Thoracic aorta (tissue), 2 donors: ENCODE measurements at places on chromosomes 4 and X. TPM values are rescaled to one million over a fixed set of nuclear protein-coding genes. Genes with fewer than 3 reads are reported as not detected.
A peak's percentile ranks its signal among the peaks of the same experiment; 100 is the strongest.

GRCh38 chr4:38667085-38667893 lies 3.3 kb downstream of the KLF3 start:
- peak; percentile 74 for DNase-seq

GRCh38 chr4:157043131-157043530 lies 32.8 kb upstream of the GLRB start:
- no peak for DNase-seq

DNA sequence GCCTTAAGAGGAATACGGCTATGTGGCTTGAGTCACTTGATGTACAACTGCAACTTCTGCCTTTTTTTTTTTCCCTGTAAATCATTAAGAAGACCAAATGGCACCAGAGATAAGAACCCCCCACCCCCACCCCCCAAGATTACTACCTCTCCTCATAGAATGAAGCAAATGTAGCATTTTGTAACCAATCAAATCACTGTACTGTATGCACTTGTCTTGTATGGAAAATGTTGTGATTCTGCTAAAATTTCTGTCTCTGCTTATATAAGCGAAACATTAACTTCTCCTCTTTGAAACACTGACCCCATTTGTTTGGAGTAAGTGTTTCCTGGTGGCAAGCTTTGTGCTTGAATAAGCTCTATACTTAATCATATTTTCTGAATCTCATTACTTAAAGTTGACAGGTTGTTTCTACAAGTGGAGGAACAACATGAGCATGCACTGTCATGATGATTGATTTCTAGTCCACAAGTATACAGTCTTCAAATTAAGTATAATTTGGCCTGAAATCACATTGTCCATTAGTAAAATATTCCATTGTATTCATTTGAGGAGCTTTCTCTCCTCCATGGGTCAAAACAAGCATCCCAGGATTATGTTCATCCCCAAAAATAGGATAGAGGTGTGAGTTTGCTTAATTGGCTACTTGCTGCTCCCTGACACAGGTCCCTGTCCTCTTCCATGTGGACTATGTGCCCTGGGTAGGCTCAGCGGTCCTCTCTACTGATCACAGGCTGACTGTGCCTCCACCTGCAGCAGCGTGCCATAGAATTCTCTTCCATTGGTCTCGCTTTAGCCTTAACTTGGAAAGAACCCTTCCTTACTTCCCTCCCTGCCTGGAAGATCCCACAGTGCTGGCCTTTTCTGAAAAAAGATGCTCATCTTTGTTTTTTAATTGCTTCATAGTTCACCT lies 104.0 kb upstream of the BMP2K start:
- no peak for DNase-seq

DNA sequence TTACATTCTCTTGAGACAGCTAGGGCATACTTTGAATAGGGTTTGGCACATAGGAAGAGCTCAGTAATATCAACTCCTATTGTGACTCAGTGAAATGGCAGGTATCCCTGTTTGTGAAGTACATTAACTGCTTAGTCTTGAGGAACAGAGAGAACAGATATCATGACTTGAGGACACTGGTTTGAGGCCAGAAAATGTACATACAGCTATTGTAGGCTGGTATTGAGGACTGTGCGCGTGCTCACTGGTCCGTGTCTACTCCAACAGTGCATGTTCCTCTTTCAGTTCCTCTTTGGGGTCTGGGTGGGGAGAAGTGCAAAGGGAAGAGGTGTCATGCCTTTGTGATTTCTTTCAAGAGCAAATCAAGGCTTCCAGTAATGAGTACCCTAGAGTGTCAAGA lies 34.6 kb upstream of the TBC1D9 start:
- DNase-seq: no peak

- DNase-seq: no peak
These were observed 3.4 kb downstream of the YTHDC1 start for GRCh38 chr4:68346461-68346860.

DNA sequence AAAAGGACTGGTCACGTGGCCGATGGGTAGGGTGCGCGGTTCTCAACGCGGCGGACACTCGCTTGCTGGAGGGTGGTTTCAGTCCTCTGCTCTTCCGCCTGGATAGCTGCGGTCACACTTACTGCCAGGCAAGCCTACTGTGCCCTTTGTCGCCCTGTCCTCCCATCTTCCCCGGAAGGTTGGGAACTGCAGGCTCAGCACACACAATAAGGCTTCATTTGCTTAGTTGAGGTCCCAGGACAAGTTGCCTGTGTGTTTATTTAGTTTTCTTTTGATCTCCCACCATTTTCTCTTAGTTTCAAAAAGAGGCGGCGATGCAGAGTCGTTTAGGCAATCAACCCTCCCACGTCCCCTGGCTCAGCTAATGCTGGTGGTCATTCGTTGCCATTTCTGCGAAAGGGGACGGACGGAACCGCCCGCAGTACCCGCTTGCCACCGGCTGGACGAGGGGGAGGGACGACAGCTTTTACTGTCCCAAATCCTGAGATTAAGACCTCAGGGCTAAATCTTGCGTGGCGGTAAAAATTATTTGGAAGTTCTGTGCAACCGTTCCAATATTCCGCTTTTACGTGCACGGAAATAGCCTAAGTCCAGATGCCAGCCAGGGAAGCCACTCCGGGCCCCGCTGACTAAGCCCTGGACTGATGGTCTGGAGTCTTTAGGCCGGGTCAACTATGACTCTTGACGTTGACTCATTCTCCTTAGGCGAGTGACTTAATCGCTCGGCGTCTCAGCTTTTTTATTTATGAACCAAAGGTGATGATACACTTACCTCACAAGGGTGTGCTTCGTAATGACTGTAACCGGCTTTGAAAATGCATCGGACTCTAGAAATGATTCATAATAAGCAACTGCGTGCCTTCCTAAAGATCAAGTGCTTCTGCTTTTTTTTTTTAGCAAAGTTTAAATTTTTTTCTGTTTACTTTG lies 671 bp upstream of the EIF4E start:
- peak; percentile 70 for DNase-seq

DNA sequence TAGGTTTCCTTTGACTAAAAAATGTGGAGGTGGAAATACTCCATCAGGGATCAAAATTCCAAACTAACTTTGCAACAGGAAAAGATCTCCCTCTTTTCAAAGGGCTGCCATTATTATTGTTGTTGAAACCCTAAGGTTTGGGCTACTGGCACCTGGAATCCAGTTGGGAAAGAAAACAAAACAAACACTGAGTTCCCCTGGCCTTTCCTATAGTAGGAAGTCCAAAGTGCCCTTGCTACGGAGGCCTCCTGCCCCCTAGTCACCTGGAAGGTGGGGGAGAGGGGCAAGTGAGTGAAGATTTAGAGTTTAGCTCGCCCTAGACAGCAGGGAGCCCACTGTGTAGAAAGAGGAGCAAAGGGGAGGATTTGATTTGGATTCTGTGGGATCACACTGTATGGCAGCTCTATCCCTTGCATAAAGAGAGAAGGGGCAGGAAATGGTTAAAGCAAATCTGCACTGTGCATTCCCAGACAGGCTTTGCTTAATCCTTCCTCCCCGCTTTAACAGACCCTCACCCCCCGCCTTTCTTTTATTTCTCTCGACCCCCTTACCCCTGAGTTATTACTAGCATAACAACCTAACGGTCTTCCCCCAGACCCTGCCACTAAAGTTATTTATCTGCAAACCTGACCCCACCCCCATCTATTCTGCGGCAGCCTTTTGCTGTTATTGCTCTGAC lies 627 bp upstream of the FAT4 start:
- no peak for DNase-seq

DNA sequence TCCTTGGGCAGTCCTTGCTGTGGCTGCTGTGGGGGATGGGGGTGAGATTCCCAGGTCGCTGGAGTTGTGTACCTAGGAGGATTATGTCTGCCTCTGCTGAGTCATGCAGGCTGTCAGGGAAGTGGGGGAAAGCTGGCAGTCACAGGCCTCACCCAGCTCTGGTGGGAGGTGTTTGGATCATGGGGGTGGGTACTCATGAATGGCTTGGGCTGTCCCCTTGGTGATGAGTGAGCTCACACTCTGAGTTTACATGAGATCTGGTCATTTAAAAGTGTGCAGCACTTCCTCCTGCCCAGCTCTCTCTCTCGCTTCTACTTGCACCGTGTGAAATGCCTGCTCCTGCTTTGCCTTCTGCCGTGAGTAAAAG lies 24.6 kb upstream of the PDLIM3 start:
- no peak for DNase-seq

GRCh38 chr4:126395664-126396063 lies 1080.9 kb downstream of the FAT4 start:
- DNase-seq: no peak

DNA sequence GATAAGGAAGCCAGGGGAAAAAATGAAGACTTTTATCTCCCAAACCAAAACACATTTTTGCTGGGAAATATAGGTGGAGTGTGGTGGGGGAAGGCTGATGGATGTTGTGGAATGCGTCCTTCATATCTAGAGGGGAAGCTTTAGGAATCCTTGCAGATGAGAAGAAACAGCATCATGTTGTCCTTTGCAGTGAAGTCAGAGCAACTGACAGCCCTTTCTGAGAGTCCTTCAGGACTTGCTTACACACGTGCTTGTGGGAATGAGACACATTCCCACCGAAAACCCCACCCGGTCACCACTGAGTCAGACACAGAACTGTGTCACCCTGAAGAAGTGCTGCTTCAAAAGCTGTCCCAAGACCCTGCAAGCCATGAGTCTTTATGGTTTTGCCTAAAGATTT lies 81.5 kb downstream of the SHROOM2 start:
- DNase-seq: no peak

DNA sequence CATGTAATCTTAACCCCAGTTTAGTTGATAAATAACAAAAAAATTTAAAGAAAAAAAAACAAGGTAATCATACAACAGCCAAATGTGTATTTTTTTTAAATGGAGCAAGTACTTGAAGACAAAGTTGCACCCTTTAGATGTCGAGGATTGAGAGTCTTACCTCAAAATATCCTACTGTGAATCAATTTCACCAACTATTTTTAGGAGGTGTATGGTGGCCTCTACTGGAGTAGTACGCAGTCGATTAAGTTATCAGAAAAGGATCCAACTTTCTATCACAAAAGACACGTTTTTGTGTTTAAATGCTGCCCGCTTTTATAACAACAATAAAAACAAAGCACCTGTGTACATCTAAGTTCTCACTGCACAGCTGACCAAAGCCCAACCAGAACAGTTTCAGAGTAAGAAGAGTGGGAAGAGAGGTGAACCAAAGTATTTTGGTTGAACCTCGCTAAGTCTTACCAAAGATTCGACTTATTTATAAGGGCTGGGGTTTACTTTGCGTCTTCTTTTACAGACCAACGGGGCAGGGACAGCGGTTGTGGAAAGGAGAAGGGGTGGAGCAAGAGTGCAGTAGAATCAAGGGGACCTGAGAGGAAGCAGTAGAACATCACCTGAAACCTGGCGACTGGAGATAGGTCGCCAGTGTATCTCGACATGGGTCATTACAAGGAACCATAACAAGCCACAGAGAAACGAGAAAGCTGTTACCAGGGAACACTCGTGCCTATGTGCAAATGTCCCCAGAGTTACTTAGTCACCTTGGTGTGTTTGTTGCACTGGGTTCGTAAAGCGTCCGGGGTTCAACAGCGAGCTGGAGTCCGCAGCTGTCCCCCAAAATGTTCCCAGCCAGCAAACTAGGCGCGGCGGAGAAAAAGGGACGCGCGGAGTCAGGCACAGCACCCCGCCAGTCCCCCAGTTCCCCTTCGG lies 1.1 kb downstream of the RPS6KA6 start:
- DNase-seq: no peak

DNA sequence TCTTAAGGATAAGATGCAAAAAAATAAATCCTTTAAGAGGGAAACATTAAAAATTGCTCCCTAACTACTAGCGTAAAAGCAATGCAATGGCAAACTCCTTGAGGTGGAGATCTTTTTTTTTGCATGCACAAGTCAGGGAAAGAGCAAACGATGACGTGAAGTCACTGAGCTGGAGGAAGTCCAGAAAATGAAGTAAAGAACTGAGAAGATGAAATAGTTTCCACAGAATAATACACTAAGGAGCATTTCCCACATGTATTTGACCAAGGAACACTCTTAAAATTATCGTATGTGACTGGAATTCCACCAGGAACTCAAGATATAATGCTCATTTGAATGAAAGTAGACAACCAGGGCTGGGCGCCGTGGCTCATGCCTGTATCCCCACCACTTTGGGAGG lies 21.0 kb upstream of the DOCK11 start:
- DNase-seq: no peak

DNA sequence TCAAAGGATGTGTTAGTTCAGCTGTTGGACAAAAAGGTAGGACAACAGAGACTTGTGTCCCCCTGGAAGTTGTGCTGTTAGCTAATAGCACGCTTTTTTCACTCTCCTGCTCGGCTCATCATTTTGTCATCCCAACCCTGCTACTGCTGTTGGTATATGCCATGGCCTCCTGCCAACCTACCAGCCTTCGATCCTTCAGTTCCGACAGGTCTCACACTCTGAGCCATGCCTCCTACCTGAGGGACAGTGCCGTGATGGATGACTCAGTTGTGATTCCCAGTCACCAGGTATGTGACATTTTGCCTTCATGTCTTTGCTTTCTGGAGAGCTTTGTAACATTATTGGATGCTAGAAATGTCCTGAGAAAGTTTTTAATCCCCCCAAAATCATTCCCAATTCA lies 268.1 kb downstream of the ANK2 start:
- DNase-seq: no peak

DNA sequence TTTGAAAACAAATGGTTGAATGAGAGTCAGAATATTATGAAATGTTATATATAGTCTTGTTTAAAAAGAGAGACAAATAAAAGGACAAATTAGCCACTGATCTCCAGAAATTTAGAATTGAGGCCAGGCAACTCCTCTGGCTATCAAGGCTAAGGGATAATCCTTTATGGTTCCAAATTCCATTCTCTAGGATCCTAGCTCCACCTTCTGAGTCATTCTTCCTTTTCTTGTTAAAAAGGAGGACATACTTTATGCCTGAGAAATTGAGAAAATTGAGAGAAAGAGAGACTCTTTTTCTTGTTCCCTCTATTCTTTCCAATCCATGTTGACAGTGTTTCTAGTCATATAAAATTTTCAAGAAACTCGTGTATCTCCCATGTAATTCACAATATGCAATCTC lies 1299.5 kb downstream of the FSTL5 start:
- DNase-seq: no peak

- DNase-seq: no peak
These were observed 762.0 kb upstream of the PCDH10 start for GRCh38 chr4:132387060-132387459.

- DNase-seq: no peak
These were observed 489.4 kb downstream of the TECRL start for GRCh38 chr4:63919636-63920365.

- DNase-seq: peak; percentile 32
These were observed 1.2 kb downstream of the MSN start for GRCh38 chrX:65668377-65669310.

GRCh38 chr4:186472948-186473347 lies 82.4 kb downstream of the MTNR1A start:
- DNase-seq: no peak

- no peak for DNase-seq
These were observed 57.3 kb upstream of the STIM2 start for GRCh38 chr4:26803211-26803861.

GRCh38 chr4:122776916-122777315 lies 44.4 kb downstream of the BBS12 start:
- DNase-seq: no peak

- no peak for DNase-seq
These were observed 504 bp downstream of the PRRG3 start for GRCh38 chrX:151695583-151696340.

VEGFD gene
- 19.5 TPM for total RNA-seq

POU3F4 gene
- not detected for total RNA-seq

SPANXB1 gene
- total RNA-seq: not detected

PRDM8 gene
- total RNA-seq: 2.7 TPM

ARL13A gene
- total RNA-seq: not detected

MED12 gene
- total RNA-seq: 48.8 TPM

NDP gene
- 0.27 TPM for total RNA-seq

COL25A1 gene
- total RNA-seq: 0.42 TPM

LNX1 gene
- total RNA-seq: 24.1 TPM

QDPR gene
- total RNA-seq: 9.0 TPM
